RKO (cell line): ENCODE measurements at places on chromosomes 4 and X.

GRCh38 chr4:15423285-15423711 lies 4.5 kb upstream of the C1QTNF7 start:
- no peak for DNase-seq

DNA sequence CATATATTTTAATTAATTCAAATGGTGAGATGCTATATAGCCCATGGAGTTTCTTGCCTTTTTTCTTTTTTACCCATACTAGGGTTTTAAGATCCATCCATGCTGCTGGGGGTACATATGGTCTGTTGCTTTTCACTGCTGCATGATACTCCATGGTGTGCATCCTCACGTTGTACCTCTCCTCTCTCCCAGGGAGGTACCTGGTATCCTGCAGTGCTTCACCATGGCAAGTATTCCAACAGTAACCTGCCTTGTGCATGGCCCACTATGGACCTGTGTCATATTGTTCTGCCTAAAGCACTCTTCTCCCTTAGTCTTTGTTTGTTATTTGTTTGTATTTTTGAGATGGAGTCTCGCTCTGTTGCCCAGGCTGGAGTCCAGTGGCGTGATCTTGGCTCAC lies 114.3 kb upstream of the GPC4 start:
- DNase-seq: no peak

- peak; percentile 43 for DNase-seq
These were observed 478.9 kb downstream of the KCNIP4 start for GRCh38 chr4:21469438-21470300.

DNA sequence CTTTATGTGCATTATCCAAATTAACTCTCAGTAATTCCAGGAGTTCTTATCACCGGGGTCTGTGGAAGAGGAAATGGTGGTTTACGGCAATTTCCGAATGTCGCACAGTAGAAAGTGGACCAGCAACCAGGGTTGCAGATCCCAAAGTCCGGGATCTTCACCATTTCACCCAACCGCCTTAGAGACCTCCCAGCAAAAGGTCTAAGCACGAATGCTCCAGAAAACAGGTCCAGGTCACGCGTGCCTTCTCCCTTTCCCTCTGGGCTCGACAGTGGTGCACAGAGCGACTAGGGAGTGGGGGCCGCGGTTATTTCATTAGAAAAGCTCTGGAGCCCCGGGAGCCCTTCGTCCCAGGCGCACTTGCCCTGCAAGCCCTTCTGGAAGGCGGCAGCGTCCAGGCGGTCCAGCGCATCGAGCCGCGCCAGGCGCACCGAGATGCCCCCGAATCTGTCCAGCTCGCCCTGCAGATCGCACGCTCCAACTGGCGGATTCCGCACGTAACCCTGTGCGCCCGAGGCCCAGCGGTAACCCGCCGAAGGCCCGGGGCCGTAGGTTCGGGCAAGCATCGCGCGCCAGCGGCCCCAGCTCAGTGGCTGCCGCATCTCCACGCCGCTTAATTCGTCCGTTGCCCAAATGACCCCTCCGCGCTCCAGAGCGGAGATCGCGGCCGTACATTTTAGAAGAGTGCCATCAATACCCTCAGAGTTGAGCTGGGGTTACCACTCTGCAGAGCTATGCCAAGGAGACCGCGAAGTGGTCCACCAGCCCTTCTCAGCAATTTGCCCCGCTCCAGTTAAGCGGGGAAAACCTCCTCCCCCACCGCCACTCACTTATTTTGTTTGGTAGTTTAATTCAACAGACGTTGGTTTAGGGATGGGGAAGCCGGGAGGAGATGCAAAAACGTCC lies at the start of gene NUDT6:
Gene NUDT6, minus strand, starts transcription at position 627 of the 906 bp plus-strand sequence. Its CDS starts 25 bp downstream, at position 602.
- peak; percentile 82 for DNase-seq

DNA sequence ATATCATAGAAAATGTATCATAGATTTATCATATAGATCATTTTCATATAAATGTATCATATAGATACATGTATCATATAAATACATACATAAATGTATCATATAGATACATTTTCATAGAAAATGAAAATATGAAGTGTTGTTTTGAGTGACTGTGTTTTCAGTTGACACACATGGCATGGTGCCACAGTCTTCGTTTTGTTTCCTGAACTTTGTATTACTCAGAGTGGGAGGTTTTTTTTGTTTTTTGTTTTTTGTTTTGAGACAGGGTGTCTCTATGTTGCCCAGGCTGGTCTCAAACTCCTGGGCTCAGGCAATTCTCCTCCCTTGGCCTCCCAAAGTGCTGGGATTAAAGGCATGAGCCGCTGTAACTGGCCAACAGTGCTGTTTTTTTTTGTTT lies 3.9 kb downstream of the RBM10 start:
- DNase-seq: peak; percentile 35

DNA sequence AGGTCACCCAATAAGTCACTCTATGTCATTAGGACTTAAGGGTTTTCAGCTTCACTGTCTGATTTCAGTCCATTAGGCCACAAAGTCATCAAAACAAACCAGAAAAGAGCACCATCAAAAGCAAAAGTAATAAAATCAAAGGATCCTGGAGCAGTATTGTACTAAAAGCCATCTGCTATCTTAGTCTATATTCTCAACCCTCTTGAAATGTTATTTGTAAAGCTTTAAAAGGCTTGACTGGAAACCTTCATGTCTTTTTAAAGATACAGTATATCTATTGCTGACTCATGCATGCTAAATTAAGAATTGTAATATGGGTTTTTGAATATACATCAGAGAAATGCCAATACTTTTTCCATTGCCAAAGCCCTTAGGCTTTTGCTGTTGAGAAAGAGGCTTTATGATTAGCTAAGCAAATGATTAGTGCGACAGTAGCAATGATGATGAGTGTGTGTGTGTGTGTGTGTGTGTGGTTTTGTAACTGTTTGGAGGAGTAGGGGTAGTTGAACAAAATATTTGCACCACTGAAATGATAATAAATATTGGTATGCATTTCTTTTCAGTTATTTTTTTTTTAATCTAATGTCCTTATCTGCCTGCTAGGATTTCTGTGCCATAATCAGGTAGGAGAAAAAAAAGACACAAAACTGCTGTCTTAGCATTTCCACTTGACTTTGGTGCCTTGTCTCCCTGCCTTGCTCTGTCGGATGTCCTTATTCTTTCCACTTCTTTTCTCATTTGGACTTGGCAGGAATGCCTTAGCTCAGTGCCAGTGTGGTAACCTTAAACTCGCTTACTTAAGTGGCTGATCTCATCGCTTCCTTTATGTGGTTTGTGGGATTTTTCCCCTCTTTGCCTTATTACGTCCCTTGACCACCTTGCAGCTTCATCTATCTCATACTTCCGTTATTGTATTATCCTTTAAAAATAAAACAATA lies 119.7 kb downstream of the PCDH7 start:
- DNase-seq: no peak
